ENCODE measurements at places on chromosomes 16 and 17.

DNA sequence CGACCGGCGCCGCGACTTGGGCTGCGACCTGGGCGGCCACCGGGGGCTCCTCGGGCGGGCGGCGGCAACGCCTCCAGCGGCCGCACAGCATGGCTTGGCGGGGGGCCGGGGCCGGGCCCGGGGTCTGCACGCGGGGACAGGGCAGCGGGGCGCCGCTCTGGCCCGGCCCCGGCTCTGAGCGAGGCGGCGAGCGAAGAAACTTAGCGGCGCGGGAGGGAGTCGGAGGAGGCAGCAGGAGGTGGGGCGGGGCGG, at the start of gene PLCD3:
Gene PLCD3, minus strand, starts transcription at position 196 of the 252 bp plus-strand sequence. Its CDS starts 105 bp downstream, at position 91.
- no peak for DNase-seq

DNA sequence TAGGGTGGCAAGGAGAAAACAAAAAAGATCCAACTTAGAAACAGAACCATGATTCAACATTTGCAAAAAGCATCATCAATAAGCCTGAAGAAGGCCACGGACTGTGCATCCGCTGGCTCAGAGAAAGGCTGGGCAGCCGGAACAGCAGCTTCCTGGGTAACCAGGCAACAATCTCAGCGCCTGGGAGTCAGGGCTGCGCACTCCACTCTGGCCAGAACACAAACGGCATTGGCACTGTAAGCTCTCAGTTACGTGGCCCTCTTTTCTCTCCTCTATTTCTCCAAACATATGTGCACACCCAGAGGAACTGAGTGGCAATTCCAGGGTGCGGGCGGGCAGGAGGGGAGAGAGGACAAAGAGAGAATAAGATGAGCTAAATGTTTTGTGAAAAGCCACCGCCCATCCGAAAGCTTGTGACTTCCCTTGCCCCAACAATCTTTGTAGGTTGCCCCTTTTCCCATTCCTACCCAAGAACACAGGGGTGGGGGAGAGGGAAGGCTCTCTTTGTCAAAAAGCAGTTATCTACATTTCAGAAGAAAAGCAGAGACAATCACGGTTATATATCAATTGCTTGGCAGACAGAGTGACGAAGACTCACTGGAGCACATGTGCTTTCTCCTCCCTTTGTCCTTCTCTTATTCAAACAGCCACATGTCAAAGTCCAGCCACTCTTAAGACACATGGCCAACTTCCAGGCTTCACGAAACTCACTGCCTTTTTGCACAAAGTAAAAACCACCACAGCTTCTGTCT, 6.6 kb upstream of the GHDC start:
- DNase-seq = no peak

GRCh38 chr17:79246225-79247190, 171.9 kb downstream of the ENGASE start:
- no peak for DNase-seq

- no peak for DNase-seq
These were observed 9.7 kb upstream of the ZC3H7A start for GRCh38 chr16:11806721-11807120.

DNA sequence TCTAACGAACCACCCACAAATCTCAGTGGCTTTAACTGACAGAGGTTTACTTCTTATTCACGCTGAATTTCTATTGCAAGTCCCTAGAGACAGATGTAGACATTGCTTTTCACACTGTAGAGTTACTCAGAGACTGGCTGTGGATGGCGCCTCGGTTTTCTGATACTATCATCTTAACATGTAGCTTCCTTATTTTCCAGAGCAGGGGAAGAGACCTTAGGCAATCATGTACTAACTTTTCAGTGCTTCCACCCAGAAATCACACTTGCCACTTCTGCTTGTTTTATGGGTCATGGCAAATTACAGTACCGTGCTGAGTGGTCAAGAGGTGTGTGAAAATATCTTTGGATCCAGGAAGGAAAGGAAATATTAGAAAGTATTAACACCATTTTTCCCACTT, 65.4 kb downstream of the MAF start:
- no peak for DNase-seq
